Omental fat pad (tissue), 4 donors: ENCODE measurements at places on chromosomes 13 and 19.

DNA sequence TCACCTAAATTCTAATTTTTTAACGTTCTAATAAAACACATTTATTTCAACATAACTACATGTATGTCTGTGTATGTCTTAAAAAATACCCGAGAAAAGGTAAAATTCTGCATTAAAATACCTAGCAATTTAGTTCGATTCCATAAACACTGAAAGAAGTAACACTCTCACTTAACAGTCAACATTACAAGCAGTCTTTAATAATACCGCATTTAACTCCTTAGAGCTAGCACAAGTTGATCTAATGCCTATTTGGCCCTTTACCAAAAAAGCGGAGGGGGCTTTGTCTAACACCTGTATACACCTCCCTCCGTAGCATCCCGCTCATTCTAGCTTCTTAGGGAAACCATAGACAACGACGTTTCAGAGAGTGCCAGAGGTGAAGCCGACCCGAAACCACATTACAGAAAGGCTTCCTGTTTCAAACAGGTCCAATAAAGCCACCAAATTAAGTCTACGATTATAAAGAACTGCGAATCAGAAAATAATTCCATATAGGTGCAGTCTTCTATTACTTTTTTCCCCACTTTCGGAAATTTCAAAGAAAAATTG, 1.2 kb downstream of the SPART start:
- DNase-seq, result no peak

DNA sequence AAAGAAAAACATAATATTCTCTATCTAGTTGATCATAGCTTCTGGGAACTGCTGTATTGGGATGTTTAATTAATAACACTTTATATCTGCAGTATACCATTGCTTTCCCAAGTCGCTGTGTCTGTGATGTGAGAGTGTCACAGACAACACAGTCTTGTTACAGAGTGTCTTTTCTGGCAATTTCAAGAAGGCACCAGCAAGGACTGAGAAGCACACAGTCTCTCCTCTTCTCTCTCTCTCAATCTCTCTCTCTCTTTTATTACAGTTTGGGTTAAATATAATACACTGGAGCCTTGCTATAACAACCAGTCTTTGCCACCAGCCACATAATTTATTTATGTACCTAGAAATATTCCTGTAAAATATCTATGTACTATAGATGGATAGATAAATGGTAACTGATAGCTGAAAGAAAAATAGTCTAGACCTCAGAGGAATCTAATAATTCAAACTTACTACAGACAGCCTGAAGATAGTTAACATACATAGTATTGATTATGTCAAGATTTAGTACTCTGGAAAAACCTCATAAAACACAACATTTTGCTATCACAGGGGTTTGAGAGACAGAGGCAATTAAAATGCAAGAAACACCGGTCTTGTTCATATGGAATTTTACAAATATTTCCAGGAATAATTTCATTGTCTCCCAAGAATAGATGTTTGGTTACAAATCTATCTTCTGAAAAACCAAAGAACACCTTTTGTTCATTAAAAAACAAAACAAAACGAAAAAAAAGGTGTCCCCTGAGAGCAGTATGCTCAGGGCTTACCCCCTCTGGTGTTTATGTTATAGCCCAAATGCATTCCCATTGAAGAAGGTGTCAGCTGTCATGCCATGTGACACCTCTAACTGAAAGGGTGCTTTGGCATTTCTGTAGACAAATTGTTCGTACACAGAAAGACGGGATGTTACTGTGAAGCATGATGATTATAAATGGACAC, 507.8 kb downstream of the TBC1D4 start:
- no peak for DNase-seq

DNA sequence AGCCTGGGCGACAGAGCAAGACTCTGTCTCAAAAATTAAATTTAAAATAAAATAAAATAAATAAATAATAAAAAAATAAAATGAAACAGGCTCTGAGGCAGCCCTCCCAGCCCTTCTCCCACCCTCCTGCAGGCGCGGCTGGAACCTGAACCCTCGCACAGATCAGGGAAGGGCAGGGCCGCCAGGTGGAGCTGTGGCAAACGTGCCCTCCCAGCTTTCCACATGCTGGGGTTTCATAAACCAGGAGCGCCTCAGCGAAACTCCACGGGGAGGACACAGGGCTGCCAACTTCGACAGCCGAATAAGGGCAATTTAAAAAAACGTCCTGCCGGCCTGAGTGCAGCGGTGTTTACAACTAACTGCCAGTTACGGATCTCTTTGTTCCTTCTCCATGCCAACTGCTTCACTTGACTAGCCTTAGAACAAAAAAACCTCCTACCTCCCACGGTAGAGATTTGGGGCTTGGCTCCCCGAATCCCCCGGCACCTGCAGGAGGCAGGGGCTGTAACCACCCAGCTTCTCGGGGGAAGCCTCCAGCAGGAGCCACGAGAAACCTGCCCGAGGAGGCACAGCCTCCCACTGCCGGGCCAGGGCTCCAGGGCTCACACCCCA, 15.9 kb downstream of the ZNF787 start:
- peak; percentile 64 for DNase-seq

- peak; percentile 33 for DNase-seq
These were observed at the start of gene AKAP11 for GRCh38 chr13:42272115-42272803. Gene AKAP11, plus strand, starts transcription at chr13:42272152. Its CDS starts 14,197 bp downstream, at chr13:42286349.

GRCh38 chr13:102799426-102800144, 666 bp downstream of the BIVM start:
- DNase-seq, result no peak
